ENCODE measurements at places on chromosomes 5 and 9. TPM values are rescaled to one million over a fixed set of nuclear protein-coding genes. Genes with fewer than 3 reads are reported as not detected.

The RNF183 gene
- not detected for total RNA-seq

The FGFR4 gene
- total RNA-seq: 0.43 TPM

The GPR21 gene
- total RNA-seq: 1.4 TPM

The FCN2 gene
- not detected for total RNA-seq

The SPARC gene
- 1,594 TPM for total RNA-seq

The SELENOP gene
- 4.7 TPM for total RNA-seq

The ESM1 gene
- total RNA-seq: 0.22 TPM

The CFAP157 gene
- not detected for total RNA-seq

The IL33 gene
- total RNA-seq: 175 TPM

The PCDHA13 gene
- total RNA-seq: not detected

The PPP3R2 gene
- total RNA-seq: not detected

The TMC1 gene
- total RNA-seq: 0.86 TPM

The C5orf52 gene
- not detected for total RNA-seq

The PCDHA1 gene
- not detected for total RNA-seq

The PCDHGC5 gene
- total RNA-seq: 6.6 TPM

The SLC6A3 gene
- not detected for total RNA-seq

The FAM221B gene
- total RNA-seq: not detected

The CLTA gene
- total RNA-seq: 420 TPM

The FOXI1 gene
- total RNA-seq: not detected

The IL31RA gene
- 2.0 TPM for total RNA-seq

The SLCO4C1 gene
- total RNA-seq: not detected

The ACTBL2 gene
- total RNA-seq: 3.3 TPM

The NAIP gene
- 3.3 TPM for total RNA-seq

The TMEM250 gene
- 51.2 TPM for total RNA-seq

The PCDHGA5 gene
- 1.5 TPM for total RNA-seq

The SPINK6 gene
- total RNA-seq: not detected

The INSYN2B gene
- 4.6 TPM for total RNA-seq

The SLC12A2 gene
- 41.8 TPM for total RNA-seq

The DRD1 gene
- 0.44 TPM for total RNA-seq

The LCN9 gene
- not detected for total RNA-seq

The TAF11L10 gene
- not detected for total RNA-seq

The SLC23A1 gene
- total RNA-seq: not detected

The FOXD4L6 gene
- total RNA-seq: under 0.01 TPM

The MYMK gene
- total RNA-seq: not detected

The UGT3A2 gene
- not detected for total RNA-seq

The MPDZ gene
- 47.1 TPM for total RNA-seq

The PCDHB2 gene
- total RNA-seq: 0.29 TPM

The CXCL14 gene
- 0.14 TPM for total RNA-seq

The CATSPER3 gene
- not detected for total RNA-seq

Measured in placental pericyte (primary cell).